NK-92 treated with Interleukin-12 subunit alpha and Interleukin-12 subunit beta, amount 100 ng/mL, for 24 hours (cell line): ENCODE measurements at places on chromosomes 6 and 20.

- DNase-seq, result no peak
Measured at GRCh38 chr20:49457444-49457843, 25.0 kb downstream of the KCNB1 start.

- no peak for DNase-seq
Measured at GRCh38 chr20:50321797-50322480, 131.3 kb downstream of the CEBPB start.

- DNase-seq, result no peak
Measured at GRCh38 chr6:90413867-90414266, 117.2 kb upstream of the BACH2 start.

GRCh38 chr20:58543274-58543673 lies 28.1 kb upstream of the APCDD1L start:
- DNase-seq, result no peak

- DNase-seq, result no peak
Measured at GRCh38 chr6:130355572-130355971, 10.2 kb upstream of the TMEM200A start.

DNA sequence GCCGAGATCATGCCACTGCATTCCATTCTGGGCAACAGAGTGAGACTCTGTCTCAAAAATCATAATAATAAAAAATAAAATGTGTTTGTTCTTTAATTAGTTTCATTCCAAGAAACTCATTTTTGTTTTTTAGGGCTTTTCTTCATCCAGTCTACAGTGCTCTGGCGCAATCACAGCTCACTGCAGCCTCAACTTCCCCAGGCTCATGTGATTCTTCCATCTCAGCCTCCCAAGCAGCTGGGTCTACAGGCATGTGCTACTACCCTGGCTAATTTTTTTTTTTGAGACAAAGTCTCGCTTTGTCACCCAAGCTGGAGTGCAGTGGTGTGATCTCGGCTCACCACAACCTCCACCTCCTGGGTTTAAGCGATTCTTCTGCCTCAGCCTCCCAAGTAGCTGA lies 143.6 kb upstream of the JARID2 start:
- no peak for DNase-seq

DNA sequence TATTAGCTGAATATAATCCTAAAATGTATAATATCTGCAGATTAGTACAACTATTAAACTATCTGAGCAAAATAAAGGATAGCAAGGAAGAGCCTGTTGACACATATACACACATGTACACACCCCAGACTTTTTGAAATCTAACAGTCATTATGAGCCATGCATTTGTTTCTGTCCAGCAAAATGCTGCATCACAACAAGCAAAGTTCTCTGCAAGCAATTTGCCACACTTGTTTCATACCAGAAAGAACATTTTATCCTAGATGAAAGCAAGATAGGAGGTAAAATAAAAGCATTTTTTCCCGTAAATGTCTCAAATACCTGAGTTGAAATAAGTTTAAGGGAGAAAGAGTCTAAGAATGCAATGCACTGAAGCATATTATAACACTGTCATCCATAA lies 145.2 kb downstream of the COL21A1 start:
- DNase-seq, result no peak
